ENCODE measurements at places on chromosomes 13 and 19.
A peak's percentile ranks its signal among the peaks of the same experiment; 100 is the strongest.

DNA sequence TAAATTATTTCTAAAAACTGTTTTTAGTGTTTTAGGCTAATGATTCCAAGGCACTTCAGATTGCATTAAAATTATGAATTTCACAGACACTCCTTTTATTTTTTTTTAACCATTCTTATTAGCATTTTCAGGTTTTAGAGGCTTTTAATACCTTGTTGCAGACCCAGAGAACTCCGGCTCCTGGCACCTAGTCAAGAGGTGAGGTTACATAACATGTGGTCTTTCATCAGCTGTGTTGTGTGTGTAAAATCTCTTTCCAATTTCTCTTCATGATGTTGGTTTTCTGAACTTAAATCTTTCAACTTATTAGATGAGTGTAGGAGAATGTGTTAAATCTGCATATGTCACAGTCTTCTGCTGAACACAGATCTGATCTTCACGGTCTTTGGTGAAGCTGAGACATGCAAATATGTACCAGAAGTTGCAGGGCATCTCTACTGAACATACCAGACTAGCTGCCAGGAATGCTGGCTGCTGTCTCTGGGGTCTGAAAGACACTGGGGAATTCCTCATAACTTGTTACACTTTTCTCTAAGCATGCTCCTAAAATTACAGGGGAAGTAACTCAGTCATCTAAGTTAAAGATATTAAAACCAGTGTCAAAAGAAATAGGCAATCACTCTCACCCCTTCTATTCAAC lies 1165.3 kb downstream of the EFNB2 start:
- DNase-seq: no peak

- no peak for DNase-seq
Observed at GRCh38 chr19:42461700-42462324, 19.1 kb upstream of the CXCL17 start.

GRCh38 chr13:98065468-98065867 lies 77.4 kb upstream of the FARP1 start:
- DNase-seq: no peak

- DNase-seq: no peak
Observed at GRCh38 chr13:66943530-66943929, 286.6 kb downstream of the PCDH9 start.

DNA sequence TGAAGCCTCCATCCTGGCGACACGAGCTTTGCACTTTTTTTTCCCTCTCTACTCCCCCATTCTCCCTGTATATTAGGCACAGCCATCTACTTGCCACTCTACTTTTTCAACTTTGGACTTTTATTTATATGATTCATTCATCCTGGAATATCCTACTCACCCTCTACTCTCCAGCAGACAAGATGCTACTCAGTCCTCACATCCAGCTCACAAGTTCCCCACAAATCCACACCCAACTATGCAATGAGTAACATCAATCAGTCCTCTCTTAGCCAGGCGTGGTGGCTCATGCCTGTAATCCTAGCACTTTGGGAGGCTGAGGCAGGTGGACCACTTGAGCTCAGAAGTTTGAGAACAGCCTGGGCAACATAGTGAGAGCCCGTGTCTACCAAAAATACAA lies 23.9 kb upstream of the URAD start:
- DNase-seq: no peak

DNA sequence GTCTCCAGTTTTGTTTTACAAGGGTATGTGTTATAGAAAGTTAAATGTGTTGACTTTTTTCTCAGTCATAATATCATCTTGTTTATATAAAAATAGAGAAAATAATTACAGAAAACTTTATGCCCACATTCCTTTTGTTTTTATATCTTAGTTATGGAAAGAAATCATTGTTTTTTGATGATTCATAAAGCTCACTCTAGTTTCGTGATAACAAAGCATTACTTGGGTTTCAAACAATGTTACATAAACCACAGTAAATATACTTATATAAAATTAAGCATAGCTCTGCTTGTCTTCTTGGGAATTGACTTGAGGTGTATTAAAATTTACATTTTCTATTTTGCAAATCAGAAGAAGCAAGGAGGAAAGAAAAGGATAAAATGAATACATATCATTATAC lies 111.8 kb downstream of the SGCG start:
- DNase-seq: no peak

DNA sequence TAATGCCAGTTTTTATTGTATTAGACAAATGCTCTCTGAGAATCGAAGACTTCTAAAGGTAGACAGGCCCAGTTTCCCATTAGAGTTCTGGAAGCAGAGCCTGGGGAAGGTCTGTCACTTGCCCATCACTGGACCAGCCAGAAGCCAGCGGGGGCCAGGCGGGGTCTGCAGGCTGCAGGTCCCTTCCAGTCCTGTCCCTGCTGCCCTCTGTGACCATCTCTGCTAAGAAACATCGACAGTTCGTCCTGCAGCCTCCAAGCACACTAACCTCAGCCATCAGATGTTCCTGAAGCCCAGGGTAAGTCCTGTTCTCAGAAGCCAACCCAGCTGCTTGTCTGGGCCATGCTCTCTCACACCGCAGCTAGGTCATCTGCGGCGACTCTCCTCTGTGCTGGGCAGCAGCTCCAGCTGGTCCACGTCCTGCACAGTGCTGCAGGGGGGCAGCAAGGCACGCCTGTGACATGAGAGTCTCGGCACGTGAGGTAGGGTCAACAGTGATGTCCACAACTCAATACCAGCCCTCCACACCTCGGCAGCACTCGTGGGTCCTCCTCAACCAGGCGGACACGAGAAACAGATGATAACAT lies 2.9 kb upstream of the ADPRHL1 start:
- no peak for DNase-seq

- peak; percentile 71 for DNase-seq
Observed at GRCh38 chr19:46616631-46617322, 8.1 kb downstream of the PTGIR start.

- DNase-seq: no peak
Observed at GRCh38 chr13:44159633-44160279, 213.9 kb upstream of the SERP2 start.

GRCh38 chr13:91101381-91101780 lies 246.1 kb upstream of the MIR17HG start:
- no peak for DNase-seq

GRCh38 chr19:2345794-2346663 lies 14.0 kb upstream of the TMPRSS9 start:
- peak; percentile 47 for DNase-seq

- DNase-seq: no peak
Observed at GRCh38 chr19:44476559-44477408, 23.5 kb downstream of the ZNF180 start.

- no peak for DNase-seq
Observed at GRCh38 chr19:1522838-1523237, 1.0 kb upstream of the PLK5 start.

GRCh38 chr19:49779731-49780555 lies 13.1 kb downstream of the AP2A1 start:
- DNase-seq: no peak
